Stimulated activated CD4-positive, alpha-beta T cell treated with anti-CD3 and anti-CD28 coated beads, TNF-alpha, amount 100 ng/mL, for 1 hour (primary cell): ENCODE measurements at places on chromosomes 5 and 9.

- no peak for DNase-seq
Measured at GRCh38 chr9:8917956-8918739, 1118.6 kb upstream of the DMAC1 start.

DNA sequence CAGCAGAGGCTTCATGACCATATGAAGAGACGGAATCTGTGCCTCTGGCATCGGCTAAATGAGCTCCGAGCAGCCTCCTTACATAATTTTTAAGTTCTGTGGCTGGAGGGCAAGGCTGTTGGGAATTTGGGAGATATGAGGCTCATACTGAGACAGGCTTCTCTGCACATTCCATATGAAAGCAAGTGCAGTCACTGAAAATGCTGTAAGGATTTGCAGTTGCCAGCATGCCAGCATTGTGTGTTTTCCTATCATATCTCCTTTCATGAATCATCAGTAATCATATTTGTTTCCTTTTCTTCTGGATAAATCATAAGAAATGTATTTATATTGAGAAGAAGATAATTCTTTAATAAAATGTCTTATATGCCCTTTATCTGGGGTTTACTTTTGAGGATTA is 775.4 kb downstream of the SEMA5A start:
- no peak for DNase-seq

DNA sequence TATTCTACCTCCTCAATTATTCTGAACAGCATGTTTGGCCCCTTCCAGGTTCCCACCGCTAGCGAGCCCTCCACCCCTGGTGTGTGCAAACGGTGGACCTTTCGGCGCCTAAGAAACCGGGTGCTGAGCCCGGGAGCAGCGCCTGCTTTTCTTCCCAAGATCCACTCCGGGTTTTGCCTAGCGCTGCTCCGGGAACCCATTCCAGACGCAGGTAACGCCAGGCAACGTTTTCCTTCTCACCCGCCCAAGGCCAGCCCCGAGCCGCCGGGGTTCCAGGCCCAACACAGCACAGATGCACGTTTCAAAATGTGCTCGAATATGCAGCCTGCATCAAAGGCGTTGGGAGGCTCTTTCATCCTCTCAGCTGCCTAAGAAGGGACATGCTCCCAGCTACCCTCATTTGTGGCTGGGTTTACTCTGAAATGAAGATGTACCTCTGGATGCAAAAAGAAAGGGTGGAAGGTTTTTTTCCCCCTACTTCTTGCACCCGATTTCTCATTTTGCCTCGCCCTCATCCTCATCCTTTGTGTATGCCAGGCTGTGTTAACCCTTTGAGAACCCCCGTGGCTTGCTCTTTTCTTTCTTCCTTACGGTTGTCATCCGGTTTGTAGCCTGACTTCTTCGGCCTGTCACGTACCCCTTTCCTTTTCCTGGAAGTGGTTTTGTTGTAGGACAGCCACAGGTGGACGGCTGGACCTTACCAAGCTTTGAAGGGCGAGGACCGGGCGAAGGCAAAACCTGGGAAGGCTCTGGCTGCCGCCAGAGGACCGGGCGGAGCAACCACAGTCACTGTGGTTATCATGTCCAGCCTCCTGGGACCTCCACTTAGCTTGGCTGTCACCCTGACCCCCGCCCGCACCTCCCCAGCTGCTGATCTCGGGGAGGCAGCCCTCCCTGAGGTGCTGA is 226.9 kb downstream of the SMARCA2 start:
- peak; percentile 54 for DNase-seq

- no peak for DNase-seq
Measured at GRCh38 chr5:142156839-142157463, 48.4 kb downstream of the NDFIP1 start.

DNA sequence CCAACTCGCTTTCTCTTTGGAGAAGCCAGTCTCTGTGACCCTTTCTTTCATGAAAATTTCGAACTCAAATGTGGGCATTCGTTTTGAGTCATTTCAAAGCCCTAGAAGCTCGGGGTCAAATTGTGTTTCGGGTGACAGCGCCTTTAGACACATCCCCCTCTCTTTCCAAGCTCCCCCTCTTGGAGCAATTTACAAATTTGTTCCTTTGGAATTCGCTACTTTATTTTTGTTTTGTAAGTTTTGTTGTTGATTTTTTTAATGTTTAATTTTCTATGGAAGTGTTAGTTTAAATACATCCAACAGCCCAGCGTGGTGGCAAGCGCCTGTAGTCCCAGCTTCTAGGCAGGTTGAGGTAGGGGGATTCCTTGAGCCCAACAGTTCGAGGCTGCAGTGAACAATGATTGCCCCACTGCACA is 4.6 kb upstream of the BARX1 start:
- DNase-seq, result no peak
